ENCODE measurements at places on chromosomes 12 and 14.

- no peaks in the 10 kb centered on the region for H3K4me1 ChIP-seq
- H3K27ac ChIP-seq, result no peak overlapping the region
- H3K4me3 ChIP-seq, result no peak overlapping the region
- no peak for ATAC-seq
Measured at GRCh38 chr14:101058571-101058970, 155.0 kb upstream of the RTL1 start.

DNA sequence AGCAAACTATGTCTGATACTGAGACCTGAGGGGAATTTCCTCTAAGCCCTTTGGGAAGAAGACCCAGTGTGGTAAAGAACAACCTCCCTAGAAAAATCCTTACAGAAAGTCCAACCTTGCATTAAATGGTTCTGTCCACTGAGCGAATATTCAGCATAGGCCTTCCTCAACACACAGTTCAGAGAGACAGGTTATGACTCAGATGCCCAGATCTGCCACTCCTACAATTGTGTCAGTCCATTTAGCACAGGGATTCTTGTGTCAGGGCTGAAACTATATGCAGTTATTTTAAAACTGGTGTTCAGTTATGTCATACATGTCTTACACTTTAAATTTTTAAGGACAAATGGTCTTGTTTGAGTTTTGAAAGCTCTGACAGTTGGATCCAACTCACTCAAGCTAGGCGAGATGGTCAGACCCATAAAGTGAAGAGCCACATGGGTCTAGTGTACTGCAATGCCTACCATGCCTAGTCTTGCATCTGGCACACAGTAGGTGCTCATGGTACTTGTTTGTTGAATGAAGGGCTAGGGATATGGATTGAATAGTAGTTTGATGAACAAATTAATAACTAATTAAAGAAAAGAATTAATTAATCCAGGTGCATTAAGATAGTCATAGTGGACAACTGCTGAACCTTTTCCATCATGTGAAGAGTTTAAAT, 207.5 kb upstream of the PWP1 start:
- no peak for ATAC-seq
- H3K27ac ChIP-seq, result no peak overlapping the region
- peaks cover 13% of the 10 kb centered on the region for H3K27me3 ChIP-seq
- H3K4me3 ChIP-seq, result no peak overlapping the region
- H3K36me3 ChIP-seq, result no peaks in the 10 kb centered on the region
- no peaks in the 10 kb centered on the region for H3K4me1 ChIP-seq

DNA sequence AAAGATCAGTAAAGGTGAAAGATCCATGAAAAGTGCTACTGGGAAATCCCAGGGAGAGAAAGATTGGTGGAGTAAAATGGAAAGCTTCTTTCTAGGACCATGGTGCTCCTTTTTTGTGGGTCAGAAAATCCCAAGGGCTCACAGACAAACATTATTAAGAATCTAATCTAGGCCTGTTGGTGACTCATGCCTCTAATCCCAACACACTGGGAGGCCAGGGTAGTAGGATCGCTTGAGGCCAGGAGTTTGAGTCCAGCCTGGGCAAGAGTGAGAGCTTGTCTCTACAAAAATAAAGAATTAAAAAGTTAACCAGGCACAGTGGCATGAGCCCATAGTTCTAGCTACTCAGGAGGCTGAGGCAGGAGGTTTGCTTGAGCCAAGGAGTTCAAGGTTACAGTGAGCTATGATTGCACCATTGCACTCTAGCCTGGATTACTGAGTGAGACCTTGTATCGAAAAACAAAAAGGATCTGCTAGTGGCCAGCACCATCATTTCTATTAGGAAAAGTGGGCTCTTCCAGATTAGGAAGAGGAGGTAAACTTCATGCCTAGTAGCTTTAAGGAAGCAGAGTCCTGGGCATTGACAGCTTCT, 43.0 kb downstream of the TXNRD1 start:
- H3K4me1 ChIP-seq, result no peaks in the 10 kb centered on the region
- no peaks in the 10 kb centered on the region for H3K36me3 ChIP-seq
- no peak for ATAC-seq
- no peak overlapping the region for H3K4me3 ChIP-seq
- H3K27ac ChIP-seq, result no peak overlapping the region

DNA sequence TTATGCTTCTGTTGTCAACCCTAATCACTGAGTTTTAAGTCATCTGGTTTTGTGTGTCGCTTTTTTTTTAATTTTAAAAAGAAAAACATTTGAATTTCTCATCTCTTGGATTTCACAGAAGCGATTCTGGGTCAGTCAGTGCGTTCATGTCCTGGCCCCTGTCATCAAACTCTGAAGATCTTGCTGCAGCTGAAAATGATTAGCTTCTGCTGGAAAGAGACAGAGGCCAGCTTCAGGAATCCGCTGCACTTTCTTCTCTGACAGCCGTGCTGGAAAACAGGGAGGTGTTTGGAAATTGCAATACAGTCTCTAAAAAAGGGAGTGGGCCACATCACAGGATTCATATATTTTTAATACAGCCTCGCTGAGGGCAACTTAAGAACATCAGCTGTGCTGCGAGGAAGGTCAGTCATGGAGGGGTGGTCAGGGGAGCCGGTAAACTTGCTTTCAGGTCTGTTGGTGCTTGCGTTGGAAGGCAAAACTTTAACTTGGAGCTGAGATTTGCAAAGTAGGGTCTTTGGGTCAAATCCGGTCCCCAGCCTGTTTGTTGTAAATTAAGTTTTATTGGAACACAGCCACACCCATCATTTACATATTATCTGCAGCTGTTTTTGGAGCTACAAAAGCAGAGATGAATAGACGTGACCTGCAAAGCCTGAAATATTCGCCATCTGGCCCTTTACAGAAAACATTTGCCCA, 190.8 kb downstream of the AACS start:
- H3K27ac ChIP-seq, result no peak overlapping the region
- H3K4me1 ChIP-seq, result no peaks in the 10 kb centered on the region
- H3K27me3 ChIP-seq, result peaks cover 18% of the 10 kb centered on the region
- ATAC-seq, result no peak
- no peaks in the 10 kb centered on the region for H3K36me3 ChIP-seq

DNA sequence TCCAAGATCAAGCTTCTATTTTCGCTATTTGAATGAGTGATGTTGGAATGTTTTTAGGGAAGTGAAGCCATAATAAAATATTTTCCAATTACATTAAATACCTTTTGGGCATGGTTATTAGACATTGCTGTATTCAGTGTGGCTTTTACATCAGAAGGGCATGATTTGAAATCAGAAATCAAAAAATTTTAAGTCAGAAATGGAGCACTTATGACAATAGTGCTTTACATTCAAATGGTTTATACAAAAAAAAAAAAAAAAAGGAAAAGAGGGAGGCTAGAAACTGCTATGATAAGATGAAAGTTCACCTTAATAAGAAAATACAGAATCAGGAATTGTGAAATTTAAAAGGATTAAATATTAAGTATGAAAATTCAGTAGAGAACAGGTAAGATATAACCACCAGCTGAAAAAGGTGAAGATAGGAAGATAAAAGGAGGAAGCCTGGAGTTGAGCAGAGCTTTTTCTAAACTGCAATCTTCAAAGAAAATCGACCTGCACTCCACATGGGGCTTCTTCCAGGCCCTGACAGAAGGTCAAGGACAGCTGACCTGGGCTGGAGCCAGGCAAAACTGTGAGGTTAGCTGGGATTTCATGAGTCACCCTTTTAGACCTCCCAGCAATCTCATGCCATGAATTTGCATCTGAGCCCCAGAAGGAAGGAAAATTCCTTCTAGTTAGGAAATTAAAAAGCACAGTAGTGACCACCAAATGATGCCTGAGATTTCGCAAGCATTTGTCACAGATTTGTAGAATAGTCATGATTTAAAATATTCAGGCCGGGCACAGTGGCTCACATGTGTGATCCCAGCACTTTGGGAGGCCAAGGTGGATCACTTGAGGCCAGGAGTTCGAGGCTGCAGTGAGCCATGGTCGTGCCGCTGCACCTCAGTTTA, 23.4 kb upstream of the BMP4 start:
- H3K27ac ChIP-seq, result no peak overlapping the region
- no peaks in the 10 kb centered on the region for H3K27me3 ChIP-seq
- H3K4me3 ChIP-seq, result no peak overlapping the region
- H3K4me1 ChIP-seq, result no peaks in the 10 kb centered on the region

GRCh38 chr14:92673601-92674150, 74.8 kb downstream of the LGMN start:
- H3K27ac ChIP-seq, result no peak overlapping the region
- no peaks in the 10 kb centered on the region for H3K4me1 ChIP-seq
- H3K4me3 ChIP-seq, result no peak overlapping the region
- no peaks in the 10 kb centered on the region for H3K27me3 ChIP-seq

DNA sequence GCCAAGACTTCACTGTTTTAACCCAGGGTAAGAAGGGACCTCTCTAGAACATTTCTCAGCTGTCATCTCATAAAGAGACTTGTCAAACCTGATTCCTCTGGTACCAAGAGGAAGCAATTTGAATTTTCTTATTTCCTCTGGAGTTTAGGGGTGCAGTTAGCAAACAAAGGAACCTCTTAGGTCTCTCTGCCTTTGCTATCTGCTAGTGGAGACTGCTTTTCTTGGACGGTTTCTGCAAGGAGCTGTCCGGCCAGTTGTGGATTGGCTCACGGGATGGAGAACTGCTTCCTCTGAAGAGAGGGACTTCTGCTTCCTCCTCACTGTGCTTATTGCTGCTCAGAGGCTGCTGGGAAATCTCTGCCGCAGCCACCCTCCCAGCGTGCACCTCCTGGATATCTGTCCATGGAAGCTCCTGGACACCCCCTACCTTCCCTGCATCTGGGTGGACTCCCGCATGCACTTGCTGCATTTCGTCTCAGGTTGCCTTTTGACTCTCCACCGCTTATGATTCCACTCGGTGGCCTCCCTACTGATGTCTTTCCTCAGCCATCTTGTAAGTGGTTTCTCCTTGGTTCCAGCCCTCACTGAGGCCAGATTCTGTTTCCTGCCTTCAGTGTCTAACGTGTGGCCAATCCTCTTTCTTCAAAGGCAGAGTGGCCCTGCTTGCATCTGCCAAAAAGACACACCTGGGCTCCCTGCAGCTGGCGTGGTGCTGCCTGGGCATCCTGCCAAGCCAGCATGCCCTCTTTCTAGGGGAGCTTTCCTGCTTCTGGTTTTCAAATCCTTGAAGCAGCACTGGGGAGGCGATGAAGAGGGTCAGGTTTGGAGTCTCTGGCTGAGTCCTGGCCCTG, 187.3 kb downstream of the CHST11 start:
- no peak for ATAC-seq
- H3K27me3 ChIP-seq, result no peaks in the 10 kb centered on the region
- no peak overlapping the region for H3K27ac ChIP-seq
- no peaks in the 10 kb centered on the region for H3K4me1 ChIP-seq
- H3K4me3 ChIP-seq, result no peak overlapping the region
- no peaks in the 10 kb centered on the region for H3K36me3 ChIP-seq

Data from gastroesophageal sphincter (tissue), 4 donors.